ENCODE measurements at places on chromosomes 6 and 20.

DNA sequence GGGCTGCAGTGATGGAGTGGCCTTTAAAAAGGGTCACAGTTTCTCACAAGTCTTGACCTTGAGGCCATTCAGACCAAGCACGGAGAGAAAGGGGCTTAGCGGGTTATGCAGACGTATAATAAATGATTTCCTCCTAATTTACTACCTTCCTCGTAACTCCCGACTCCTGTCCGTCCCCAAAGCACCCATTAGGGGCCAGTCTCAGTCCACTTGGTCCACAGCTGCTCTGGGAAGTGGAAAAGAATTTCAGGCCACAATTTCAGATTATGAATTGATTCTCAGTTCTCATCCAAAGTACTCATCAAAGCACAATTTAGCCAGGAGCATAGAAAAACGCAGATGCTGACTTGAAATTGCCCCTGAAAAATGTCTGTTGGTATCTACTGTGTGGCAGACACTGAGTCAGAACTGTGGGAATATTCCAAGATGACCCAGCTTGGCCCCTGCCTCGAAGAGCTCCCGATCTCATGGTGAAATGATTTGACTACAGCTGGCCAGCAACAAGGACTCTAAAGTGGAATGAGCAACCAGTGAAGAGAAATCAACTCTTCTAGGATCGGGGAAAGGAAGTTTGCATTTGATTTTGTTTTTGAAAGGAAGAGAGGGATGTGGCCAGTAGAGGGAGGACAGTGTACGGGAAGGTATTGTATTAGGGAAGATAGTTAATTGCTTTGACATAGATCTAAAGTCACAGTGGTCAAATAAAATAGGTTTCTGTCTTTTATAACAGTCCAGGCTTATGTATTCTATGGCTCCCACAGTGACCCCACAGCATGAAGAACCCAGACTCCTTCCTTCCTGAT is 15.2 kb upstream of the STK35 start:
- DNase-seq, result no peak

GRCh38 chr6:131213501-131213990 is 78.3 kb downstream of the AKAP7 start:
- DNase-seq, result no peak

- DNase-seq, result no peak
Measured at GRCh38 chr20:43800186-43800585, 73.4 kb upstream of the GTSF1L start.

DNA sequence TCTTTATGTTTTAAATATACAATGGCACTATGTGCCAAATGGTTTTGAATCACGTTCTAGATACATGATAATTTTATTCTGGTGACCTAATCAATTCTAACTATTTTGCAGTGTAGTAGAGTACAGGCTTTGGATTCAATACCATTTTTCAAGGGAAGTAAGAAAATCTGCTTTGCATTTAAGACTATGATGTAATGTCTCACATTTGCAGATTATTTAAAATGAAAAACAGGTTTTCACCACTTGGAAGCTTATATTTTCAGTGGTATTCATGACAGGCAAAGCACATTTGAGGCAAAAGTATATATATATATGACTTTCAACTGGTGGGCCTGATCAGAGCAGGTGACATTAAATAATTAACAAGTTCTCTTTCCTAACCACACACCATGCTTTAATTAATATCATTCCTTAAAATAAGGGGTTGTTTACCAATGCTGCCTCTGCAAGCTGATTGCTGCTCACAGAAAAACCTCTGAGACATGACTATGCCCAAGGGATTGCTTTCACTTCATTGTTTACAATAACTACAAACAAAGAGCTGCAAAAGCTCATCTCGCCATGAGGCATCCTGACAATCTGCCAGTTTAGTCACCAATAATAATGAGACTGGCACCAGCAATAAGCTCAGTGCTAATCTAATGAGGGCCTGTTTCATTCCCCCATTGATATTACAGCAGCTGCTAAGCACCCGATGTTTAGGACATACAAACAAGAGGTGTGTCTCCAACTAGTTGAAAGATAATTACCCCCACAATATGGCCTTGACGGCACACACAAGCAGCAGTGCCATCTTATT is 1176.0 kb upstream of the GJE1 start:
- no peak for DNase-seq

Data from effector CD8-positive, alpha-beta T cell (primary cell).